Astrocyte (in vitro differentiated cells and primary cell): ENCODE measurements at places on chromosomes 12 and 14. TPM values are rescaled to one million over a fixed set of nuclear protein-coding genes. Genes with fewer than 3 reads are reported as not detected.
A peak's percentile ranks its signal among the peaks of the same experiment; 100 is the strongest.

- no peak for DNase-seq
- H3K27me3 ChIP-seq: no peaks in the 10 kb centered on the region
- no peaks in the 10 kb centered on the region for H3K4me1 ChIP-seq
- no peak overlapping the region for H3K4me3 ChIP-seq
Observed at GRCh38 chr12:71694099-71694820, 8.4 kb downstream of the TMEM19 start.

DNA sequence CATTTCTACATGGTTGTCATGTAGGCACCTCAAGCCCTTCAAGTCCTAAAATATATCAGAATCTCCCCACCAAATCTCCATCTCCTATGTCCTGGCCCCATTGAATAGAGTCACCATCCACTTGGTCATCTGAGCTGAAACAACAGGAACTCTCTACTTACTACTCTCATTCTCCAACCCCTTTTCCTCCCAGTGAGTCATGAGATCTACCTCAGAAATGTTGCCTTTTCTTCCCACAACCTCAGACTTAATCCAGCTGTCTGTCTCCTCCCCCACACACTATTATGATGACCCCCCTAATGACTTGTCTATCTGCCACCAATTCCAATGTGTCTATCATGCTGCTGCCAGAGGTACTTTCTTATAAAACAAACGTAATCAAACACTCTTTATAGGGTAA is 72.3 kb upstream of the TMEM263 start:
- no peak overlapping the region for H3K27ac ChIP-seq
- no peaks in the 10 kb centered on the region for H3K27me3 ChIP-seq
- H3K4me1 ChIP-seq: no peaks in the 10 kb centered on the region
- no peak overlapping the region for H3K4me3 ChIP-seq
- H3K36me3 ChIP-seq: peaks cover 8% of the 10 kb centered on the region
- DNase-seq: peak; percentile 65

GRCh38 chr12:119169150-119169549 is 9.6 kb upstream of the HSPB8 start:
- H3K4me3 ChIP-seq: no peak overlapping the region
- DNase-seq: no peak
- no peaks in the 10 kb centered on the region for H3K36me3 ChIP-seq
- no peaks in the 10 kb centered on the region for H3K4me1 ChIP-seq
- H3K27ac ChIP-seq: no peak overlapping the region

DNA sequence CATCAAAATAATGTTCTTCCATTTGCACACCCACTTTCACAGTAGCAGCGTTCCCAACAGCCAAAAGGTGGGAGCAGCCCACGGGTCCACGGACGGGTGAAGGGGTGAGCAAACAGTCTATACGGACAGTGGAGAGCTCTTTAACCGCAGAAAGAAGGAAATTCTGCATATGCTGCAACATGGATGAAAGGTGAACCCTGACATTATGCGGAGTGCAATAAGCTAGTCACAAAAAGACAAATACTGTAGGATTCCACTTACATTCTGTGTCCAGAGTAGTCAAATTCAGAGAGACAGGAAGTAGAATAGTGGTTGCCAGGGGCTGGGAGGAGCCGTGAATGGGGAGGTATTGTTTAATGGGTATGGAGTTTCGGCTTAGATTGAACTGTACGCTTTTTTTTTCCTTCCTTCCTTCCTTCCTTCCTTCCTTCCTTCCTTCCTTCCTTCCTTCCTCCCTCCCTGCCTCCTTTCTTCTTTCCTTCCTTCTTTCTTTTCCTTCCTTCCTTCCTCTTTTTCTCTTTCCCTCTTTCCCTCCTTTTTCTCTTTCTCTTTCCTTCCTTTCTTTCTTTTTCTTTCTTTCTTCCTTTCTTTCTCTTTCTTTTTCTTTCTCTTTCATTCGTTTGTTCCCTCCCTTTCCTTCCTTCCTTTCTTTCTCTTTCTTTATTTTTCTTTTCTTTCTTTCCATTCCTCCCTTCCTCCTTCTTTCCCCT is 15.8 kb upstream of the ANKRD9 start:
- no peaks in the 10 kb centered on the region for H3K36me3 ChIP-seq
- H3K4me1 ChIP-seq: peaks cover 14% of the 10 kb centered on the region
- peak overlapping the region; percentile 51 for H3K27ac ChIP-seq
- H3K27me3 ChIP-seq: no peaks in the 10 kb centered on the region
- H3K4me3 ChIP-seq: peak overlapping the region; percentile 72
- peak; percentile 59 for DNase-seq

DNA sequence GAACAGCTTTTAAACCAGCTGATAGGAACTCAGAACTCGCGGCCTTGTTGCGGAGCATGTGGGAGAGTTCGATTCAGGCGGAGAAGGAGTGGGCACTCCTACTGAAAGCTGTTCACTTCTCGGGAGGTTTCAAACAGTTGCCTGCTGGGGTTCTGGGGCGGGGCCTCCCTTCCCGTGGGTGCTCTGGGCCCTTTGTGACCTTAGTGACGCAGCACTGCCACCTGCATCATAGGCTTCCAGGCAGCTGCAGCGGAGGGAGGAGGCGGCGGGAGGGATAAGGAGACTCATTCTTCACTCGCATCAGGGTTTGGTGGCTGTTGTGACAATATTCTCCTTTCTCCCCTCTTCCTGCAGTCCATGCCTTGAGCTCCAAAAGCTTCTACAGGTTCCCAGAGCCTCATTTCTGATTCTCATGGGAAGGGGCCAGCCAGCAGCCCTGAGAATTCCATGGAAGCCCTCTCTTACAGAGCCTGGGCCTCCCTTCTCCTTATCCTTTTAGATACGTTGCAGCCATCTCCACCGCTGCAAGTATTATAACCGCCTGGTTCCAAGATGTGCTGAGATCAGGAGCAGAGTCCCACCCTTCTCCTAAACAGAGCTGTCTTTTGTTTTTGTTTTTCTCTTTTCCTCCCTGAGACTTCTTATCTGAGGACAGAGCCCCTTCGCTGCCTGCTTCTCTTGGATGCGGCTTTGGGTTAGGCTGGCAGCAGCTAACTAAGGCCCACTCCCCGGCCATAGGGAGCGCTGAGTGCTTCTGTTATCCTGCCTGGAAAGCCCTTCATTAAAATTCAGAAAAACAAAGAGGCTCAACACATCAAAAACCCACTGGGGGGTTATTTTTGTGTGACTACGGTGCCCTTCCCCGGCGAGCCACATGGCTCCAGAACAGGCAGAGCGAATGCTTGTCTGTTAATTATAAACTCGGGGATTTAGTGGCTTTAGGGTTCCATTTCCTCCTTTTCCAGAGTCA is 67.6 kb upstream of the GPATCH2L start:
- H3K27ac ChIP-seq: no peak overlapping the region
- DNase-seq: no peak
- H3K4me3 ChIP-seq: no peak overlapping the region
- no peaks in the 10 kb centered on the region for H3K4me1 ChIP-seq
- no peaks in the 10 kb centered on the region for H3K36me3 ChIP-seq
- peaks cover 3% of the 10 kb centered on the region for H3K27me3 ChIP-seq

- H3K27ac ChIP-seq: no peak overlapping the region
- no peak overlapping the region for H3K4me3 ChIP-seq
- DNase-seq: no peak
- no peaks in the 10 kb centered on the region for H3K4me1 ChIP-seq
Observed at GRCh38 chr12:8475508-8476203, 19.9 kb downstream of the CLEC6A start.

DNA sequence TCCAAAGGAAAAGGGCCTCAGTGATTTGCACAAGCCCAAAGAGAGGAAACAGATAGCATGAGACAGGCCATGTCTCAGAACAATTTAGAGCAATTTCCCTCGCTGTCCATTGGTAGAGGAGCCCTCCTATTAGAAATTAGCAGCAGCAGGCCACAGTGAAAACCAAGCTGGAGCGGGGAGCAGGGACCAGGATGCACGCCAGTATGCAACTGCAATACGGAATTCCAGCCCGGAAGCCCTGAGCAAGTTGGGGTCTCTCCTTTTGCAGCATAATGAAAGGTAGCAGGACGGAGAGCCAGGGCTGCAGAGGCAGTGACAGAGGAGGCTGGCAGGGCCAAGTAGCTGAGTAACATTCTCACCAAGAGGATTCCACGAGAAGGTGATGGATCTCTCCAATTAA is 84.9 kb upstream of the CLMN start:
- no peak overlapping the region for H3K27ac ChIP-seq
- no peaks in the 10 kb centered on the region for H3K36me3 ChIP-seq
- no peaks in the 10 kb centered on the region for H3K27me3 ChIP-seq
- no peak overlapping the region for H3K4me3 ChIP-seq
- DNase-seq: no peak

GRCh38 chr12:49673446-49674317 is 33.5 kb downstream of the FMNL3 start:
- peaks cover 41% of the 10 kb centered on the region for H3K4me1 ChIP-seq
- H3K27ac ChIP-seq: peak overlapping the region; percentile 89
- H3K4me3 ChIP-seq: peak overlapping the region; percentile 8
- peak; percentile 94 for DNase-seq
- no peaks in the 10 kb centered on the region for H3K27me3 ChIP-seq

DNA sequence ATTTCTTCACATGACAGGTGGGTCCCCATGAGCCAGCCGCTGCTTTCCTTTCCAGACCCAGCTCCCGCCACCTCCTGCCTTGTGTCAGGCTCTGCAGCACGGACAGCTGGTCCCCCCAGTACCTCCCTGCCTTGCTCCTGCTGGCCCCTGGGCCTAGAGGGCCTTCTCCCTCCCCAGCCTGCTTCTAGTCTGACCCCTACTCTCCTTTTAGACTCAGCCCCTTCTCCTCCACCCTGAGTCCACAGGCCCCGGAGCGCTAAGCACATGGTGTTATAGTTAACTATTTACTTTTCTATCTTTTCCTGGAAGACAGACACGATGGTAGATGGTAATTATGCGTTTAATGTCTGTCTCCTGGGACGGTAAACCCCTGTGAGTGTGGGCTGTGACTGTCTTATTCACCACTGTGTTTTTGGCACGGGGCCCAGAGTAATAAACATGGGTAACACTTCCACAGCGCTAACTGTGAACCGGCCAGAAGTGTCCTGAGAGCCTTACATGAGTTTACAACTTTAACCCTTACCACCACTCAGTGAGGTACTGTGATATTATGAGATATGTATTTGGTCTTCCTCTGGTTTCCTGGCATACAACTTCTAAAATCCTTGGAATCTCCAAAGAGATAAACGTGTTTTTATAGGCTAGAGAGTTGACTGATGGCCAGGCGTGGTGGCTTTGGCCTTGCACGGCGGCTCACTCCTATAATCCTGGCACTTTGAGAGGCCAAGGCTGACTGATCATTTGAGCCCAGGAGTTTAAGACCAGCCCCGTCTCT is 41.2 kb downstream of the DGLUCY start:
- H3K27ac ChIP-seq: no peak overlapping the region
- no peak overlapping the region for H3K4me3 ChIP-seq
- peaks cover 9% of the 10 kb centered on the region for H3K4me1 ChIP-seq
- no peaks in the 10 kb centered on the region for H3K36me3 ChIP-seq

GRCh38 chr12:45637242-45637641 is 92.3 kb upstream of the ARID2 start:
- H3K27me3 ChIP-seq: peaks cover 2% of the 10 kb centered on the region
- no peak overlapping the region for H3K4me3 ChIP-seq
- no peak for DNase-seq
- no peak overlapping the region for H3K27ac ChIP-seq
- no peaks in the 10 kb centered on the region for H3K36me3 ChIP-seq
- H3K4me1 ChIP-seq: no peaks in the 10 kb centered on the region

GRCh38 chr14:57266065-57266464 is 2.6 kb downstream of the EXOC5 start:
- peaks cover 9% of the 10 kb centered on the region for H3K4me1 ChIP-seq
- no peaks in the 10 kb centered on the region for H3K27me3 ChIP-seq
- H3K4me3 ChIP-seq: no peak overlapping the region
- H3K27ac ChIP-seq: no peak overlapping the region
- no peak for DNase-seq

DNA sequence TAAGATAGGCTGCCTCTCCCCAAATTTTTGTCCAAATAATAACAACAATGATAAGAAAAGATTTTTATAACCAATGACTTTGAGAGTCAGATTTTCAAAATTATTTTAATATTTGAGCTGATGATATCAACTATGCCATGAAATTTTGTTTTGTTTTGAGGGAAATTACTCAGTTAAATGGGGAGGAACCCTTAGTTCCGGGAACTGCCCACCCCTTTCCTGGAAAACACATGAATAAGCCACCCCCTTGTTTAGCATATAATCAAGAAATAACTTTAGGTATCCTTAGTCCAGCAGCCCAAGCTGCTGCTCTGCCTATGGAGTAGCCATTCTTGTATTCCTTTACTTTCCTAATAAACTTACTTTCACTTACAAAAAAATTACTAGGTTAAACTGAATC is 61.4 kb downstream of the HMGA2 start:
- H3K4me1 ChIP-seq: peaks cover 43% of the 10 kb centered on the region
- H3K27me3 ChIP-seq: no peaks in the 10 kb centered on the region
- peak overlapping the region; percentile 22 for H3K27ac ChIP-seq
- H3K4me3 ChIP-seq: no peak overlapping the region

DNA sequence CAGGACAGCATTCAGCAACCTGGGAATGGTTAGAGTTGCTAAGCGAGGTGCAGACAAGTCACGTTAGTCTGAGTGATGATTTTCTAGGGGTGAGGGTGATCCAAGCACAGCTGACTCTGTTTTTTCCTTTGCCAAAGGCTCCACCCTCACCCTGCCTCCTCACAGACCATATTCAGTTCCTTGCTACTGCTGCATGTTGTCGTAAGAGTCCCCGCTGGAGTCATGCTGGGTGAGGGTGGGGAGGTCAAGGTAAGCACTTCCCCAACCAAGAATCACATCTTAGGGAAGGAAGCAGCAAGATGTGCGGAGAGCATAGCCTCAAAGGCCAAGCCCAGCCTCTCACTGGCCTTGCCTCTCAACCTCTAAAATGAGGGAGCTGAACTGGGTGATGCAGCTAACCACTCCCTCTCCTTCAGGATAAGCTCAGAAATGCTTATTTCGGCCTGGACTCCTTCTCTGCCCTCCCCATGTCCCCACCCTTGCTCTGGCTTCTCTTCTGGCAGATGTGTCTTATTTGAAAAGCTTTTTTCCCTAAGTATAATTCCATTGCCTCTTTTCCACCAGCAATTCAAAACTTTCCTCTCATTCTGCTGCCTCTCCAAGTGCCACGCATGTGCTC is 66.9 kb upstream of the ACTN1 start:
- no peaks in the 10 kb centered on the region for H3K27me3 ChIP-seq
- DNase-seq: peak; percentile 53
- peak overlapping the region; percentile 7 for H3K4me3 ChIP-seq
- peak overlapping the region; percentile 80 for H3K27ac ChIP-seq
- H3K36me3 ChIP-seq: no peaks in the 10 kb centered on the region

DNA sequence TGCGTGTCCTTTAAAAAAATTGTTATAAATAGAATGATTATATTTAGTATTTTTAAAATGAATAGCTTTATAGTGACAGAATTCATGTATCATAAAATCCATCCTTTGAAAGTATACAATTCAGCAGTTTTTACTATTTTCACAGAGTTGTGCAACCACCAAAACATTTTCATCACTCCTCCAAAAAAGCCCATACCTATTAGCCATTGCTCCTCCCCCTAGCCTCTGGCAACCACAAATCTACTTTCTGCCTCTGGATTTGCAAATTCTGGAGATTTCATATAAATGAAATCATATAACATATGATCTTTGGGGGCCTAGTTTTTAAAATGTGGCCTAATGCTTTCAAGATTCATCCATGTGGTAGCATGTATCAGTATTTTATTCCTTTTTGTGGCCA is 117.9 kb upstream of the MED13L start:
- no peak overlapping the region for H3K27ac ChIP-seq
- DNase-seq: no peak
- peaks cover 14% of the 10 kb centered on the region for H3K4me1 ChIP-seq
- H3K36me3 ChIP-seq: no peaks in the 10 kb centered on the region

- no peak for DNase-seq
- H3K4me1 ChIP-seq: no peaks in the 10 kb centered on the region
- H3K36me3 ChIP-seq: no peaks in the 10 kb centered on the region
- H3K27me3 ChIP-seq: no peaks in the 10 kb centered on the region
Observed at GRCh38 chr12:83378186-83378727, 691.6 kb downstream of the TMTC2 start.

The NFYB gene
- total RNA-seq: 12.3 and 14.8 TPM in 2 replicates

The SLC5A8 gene
- not detected in 2 replicates for total RNA-seq

The TAS2R7 gene
- total RNA-seq: not detected in 2 replicates

The PTCSC3 gene
- total RNA-seq: not detected in 2 replicates
